IPS-NIHi11 (cell line): ENCODE measurements at places on chromosomes 1 and 21.

GRCh38 chr1:95793893-95794292, 559.9 kb downstream of the RWDD3 start:
- DNase-seq = peak; percentile 34

DNA sequence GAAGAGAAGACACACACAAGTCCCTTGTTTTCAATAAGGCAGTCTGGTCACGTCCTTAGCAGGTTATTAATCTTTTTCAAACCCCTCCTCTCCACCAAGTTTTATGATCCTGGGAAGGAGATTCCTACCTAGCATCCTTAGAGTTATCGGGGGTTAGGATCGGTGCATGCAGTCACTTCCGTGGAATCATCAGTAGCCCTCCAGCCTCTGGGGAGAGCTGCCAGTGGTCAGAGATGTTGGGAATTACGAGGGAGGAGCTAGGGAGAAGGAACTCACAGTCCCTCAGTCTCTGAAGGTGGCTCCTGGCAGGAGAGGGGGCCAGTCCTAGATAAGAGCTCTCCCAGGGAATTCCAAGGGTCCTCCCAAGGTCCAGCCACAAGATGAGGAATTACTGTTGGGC, 57.7 kb upstream of the ATP5PO start:
- DNase-seq = no peak

DNA sequence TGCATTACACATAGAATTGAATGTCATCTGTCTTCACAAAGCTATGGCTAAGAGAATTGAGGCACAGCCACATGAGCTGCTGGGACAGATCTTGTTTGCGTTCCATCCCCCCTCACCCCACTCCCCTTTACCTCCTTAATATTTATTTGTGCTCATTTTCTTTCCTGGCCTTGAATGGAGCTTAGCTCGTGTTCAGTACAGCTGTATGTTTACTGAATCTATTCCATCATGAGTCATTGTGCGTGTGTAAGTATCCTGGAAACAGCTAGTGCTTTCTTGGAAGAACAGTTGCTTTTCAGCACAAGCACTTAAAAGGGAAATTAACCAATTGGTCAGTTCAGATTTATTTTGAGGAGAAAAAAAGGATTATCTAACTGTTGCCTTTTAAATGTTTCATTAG, 14.7 kb downstream of the PROX1 start:
- DNase-seq = no peak

DNA sequence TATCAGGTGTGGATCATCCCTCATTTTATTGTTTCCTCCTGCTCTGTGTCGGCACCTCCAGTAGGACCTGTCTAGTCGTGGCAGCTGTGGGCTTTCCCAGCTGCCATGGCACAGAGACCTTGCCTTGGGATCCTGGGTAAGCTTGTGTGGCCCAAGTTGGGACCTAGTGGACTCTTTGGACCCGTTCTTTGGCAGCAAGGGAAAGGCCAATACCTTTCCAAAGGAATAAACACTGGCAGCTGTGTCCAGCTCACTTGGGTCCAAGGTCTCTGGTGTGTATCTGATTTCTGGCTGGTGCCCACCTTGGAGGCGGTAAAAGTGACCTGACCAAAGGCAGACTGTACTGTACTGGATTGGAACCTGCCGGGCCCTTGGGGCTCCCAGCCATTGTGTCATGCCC, 21.8 kb downstream of the DIP2A start:
- no peak for DNase-seq

- DNase-seq = no peak
Observed at GRCh38 chr1:199685369-199685768, 342.1 kb upstream of the NR5A2 start.

DNA sequence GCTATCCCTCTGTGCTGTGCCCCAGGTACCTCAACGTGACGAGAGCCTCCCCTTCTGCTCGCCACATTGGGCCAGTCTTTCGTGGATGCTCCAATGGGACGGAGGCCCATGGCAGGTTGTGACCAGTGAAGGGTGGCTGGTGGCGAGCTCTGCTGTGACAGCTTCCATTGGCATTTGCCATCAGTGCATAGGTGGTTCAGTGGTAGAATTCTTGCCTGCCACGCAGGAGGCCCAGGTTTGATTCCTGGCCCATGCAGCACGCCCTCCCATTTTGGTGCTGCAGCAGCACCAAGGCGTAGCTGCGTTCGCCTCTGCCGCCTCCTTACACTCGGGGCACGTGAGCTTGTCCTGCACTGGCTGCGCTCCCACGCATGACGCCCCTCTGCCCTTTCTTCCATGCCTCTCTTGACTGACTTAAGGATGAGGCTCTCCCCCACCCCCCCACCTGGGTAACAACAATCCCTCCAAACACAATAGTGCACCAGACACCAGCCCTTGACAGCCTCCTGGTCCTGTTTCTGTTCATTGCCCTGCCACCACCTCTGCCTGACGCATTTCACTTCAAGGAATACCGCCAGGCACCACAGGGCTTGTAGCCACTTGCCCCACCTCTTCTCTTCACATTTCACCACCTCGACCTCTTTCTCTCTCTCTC, 24.7 kb upstream of the FCGR2A start:
- no peak for DNase-seq

DNA sequence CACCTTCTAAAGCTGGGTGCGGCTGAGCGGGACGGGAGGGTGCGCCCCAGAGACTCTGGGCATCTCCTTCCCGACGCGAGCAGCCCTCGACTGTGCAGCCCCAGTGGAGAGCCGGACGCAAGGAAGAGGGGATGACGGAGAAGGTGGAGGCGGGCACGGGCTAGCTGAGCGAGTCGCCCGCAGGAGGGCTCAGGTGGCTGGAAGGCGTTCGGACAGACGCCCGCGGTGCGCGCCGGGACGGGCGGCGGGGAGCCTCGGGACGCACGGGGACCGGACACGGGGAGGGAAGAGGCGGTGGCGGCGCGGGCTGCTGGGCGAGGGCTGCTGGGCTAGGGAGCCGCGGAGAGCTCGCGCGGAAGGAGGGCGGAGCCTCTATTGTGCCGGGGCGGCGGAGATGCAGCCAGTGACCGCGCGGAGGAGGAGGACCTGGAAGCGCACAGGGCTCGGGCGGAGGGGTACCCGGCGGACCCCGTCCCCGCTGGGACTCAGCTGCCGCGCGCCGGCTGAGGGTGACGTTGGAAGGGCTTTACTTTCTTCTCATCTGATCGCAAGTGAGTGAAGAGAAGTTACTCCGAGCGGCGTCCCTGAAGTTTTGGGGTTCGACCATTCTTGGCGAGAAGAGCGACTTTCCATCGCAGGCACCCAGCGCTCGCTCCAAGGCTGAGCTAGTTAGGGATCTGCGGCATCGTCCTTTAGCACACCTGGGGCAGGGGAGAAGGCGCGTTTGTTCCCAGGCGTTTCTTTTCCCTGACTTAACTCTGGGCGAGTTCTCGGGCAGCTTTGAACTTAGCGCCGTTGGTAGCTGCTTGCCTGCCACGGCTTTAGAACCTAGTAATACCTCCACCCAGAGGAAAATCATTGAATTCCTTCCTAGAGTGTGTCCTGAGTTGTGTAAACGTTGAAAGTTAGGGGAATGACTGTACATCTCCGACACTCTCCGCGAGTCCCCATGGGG, at the start of gene OLFML2B:
OLFML2B (minus strand) TSS at position 323 of the 955 bp plus-strand sequence. CDS start 439 bp downstream, outside the sequence.
- DNase-seq = peak; percentile 88

- no peak for DNase-seq
Observed at GRCh38 chr1:119794876-119795240, 16.4 kb downstream of the REG4 start.

- no peak for DNase-seq
Observed at GRCh38 chr1:162689745-162690671, 57.7 kb downstream of the DDR2 start.

- DNase-seq = peak; percentile 69
Observed at GRCh38 chr1:53592521-53592982, 133.4 kb downstream of the DMRTB1 start.

- DNase-seq = no peak
Observed at GRCh38 chr1:213221209-213221608, 170.2 kb downstream of the RPS6KC1 start.

DNA sequence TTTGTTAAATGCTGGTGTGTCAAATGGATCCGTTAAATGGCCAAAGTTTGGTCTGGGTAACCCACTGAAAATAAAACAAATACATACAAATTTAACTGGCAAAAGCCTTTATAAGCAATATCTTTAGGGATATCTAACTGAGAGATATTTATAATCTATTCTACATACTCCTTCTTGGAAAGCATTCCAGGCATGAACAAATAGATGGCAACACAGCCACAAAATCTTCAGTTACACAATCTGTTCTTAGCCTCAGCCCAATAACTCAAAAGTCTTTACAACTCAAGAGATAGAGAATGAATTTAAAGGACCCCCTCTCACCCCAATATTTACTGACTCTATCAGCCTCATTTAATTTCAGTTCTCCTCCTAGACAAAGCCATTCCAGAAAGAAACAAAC, 58.7 kb downstream of the NRDC start:
- no peak for DNase-seq

GRCh38 chr1:187842406-187843165, 1013.8 kb downstream of the PLA2G4A start:
- DNase-seq = no peak

GRCh38 chr21:36471254-36471723, 8.6 kb downstream of the CLDN14 start:
- no peak for DNase-seq

- no peak for DNase-seq
Observed at GRCh38 chr1:194802572-194802971, 1616.2 kb upstream of the B3GALT2 start.

GRCh38 chr1:41245659-41246058, 3.6 kb upstream of the SCMH1 start:
- no peak for DNase-seq

DNA sequence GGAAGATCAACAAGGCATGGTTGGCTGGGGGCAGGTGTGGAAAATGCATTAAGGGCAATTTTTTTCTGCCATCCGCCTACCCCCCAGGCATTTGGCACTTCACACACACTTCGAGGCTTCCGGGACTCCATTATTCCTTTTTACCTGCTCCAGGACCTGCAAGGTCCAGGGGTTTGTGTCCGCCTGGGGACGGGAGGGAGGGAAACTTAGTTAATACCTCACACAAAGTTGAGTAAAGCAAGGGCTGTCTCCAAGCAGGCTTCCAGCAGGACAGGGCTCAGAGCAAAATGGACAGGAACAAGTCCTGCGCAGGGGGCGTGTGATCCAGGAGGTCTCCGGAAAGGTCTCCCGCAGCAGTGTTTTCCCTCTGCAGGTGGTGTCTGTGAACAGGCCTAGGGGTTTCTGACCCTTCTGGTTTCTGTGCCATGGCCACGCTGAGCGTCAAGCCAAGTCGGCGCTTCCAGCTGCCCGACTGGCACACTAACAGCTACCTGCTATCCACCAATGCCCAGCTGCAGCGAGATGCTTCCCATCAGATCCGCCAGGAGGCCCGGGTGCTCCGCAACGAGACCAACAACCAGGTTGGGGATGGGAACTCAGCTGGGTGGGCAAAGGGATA, 712 bp downstream of the TEKT2 start:
- DNase-seq = no peak

- DNase-seq = no peak
Observed at GRCh38 chr1:27057801-27058625, 45.4 kb upstream of the TENT5B start.

DNA sequence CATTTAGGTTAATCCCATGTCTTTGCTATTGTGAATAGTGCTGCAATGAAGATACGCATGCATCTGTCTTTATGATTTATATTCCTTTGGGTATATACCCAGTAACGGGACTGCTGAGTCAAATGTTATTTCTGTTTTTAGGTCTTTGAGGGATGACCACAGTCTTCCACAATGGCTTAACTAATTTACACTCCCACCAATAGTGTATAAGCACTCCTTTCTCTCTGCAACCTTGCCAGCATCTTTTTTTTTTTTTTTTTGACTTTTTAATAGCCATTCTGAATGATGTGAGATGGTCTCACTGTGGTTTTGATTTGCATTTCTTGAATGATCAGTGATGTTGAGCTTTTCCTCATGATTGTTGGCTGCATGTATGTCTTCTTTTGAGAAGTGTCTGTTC, 33.5 kb downstream of the ASH1L start:
- DNase-seq = no peak

- DNase-seq = no peak
Observed at GRCh38 chr1:207026104-207026534, 6.4 kb downstream of the C1orf116 start.

DNA sequence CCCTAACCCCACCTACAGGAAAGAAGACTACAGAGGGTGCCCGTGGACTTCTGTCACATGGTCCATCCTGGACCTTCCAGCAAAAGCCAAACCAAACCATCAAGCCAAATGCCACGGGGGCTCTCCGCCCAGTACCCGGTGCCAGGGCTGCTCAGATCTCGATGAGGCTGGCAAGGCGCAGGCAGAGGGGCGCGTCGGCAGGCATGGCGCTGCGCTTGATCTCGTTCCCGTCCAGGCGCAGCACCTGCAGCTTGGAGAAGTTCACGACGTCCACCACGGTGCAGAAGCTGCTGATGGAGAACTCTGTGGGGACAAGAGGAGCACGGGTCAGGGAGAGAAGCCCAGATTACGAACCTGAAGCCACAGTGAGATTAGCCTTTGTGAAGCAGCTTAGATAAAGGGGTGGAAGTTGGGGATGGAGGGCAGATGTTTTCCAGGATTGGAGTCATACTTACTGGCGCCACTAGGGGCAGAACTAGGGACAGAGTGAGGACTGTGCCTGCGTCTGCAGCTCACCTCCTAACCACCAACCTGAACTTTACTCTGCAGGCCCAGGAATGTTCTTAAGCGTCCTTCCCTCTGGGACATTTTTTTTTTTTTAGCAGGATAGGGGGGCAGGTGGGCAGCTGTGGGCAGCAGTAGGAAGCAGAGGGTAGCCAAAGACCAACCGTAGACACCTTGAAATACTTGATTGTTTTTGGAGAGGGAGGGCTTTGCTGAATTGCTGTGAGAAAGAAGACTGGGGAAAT, 8.6 kb downstream of the FMOD start:
- DNase-seq = peak; percentile 87

DNA sequence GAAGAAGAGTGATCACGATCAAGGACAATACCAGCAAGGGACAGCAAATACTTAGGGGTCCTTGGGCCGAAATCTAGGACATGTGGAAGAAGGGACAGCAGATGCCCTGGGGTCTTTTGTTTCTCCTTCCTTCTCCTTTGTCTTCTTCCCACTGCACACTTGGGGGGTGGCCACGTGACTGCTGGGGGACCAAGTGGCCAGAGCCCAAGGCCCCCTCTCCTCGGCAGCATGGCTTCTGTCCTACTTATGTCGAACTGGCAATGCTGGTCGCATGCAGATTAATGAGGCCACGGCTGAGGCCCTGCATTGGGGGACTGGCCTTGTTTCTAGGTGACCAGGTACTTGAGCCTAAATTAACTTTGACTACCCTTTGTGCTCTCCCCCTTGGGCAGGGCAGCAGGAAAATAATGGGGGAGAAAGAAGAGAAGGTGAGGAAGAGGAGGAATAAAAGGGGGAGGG, 83.0 kb downstream of the GRIK3 start:
- DNase-seq = no peak
